ENCODE measurements at places on chromosomes 7 and 10.

DNA sequence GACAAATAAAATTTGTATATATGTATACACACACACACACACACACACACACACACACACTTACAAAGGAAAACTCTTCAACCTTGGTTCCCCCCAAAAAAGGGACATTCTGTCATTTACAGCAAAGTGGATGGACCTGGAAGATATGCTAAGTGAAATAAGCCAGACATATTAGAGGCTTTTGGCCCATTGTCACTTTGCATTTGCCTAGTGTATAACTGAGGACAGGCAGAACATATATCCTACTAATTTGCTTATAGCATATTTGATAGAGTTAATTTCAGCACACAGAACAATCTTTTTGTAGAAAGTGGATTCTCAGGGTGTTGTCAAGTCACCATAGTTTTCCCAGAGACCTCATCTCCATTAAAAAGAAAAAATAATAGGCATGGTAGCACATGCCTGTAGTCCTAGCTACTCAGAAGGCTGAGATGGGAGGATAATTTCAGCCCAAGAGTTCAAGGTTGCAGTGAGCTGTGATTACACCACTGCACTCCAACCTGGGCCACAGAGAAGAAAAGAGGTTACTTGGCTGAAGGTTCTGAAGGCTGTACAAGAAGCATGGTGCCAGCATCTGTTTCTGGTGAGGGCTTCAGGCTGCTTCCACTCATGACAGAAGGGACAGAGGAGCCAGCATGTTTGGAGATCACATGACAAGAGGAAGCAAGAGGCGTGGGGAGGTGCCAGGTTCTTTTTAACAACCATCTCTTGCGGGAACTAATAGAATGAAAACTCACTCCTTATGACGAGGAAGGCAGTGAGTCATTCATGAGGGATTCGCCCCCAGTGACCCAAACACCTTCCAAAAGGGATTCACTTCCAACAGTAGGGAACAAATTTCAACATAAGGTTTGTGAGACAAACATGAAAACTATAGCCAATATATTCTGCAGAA, 135.6 kb downstream of the TMEM168 start:
- DNase-seq, result no peak

- no peak for DNase-seq
These were observed 76.0 kb downstream of the PLXDC2 start for GRCh38 chr10:19892270-19892669.

DNA sequence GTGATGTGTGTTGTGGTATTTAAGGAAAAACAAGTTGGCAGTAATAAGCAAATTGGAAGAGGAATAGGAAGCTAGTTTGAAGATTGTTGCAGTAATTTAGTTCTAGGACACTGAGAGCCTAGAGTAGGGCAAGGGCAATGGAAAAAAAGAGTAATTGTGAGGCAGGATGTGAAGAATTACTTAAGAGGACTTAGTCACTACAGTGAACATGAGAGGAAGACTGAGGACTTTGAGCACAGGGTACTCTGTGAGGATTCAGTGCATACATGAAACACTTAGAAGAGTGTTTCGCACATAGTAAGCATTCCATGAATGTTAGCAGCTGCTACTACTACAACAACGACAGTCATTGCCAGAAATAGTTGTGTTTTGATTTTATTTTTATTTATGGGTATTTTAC, 30.9 kb upstream of the DKK1 start:
- no peak for DNase-seq

- DNase-seq, result no peak
These were observed 198.3 kb downstream of the WDR11 start for GRCh38 chr10:121049489-121049888.

DNA sequence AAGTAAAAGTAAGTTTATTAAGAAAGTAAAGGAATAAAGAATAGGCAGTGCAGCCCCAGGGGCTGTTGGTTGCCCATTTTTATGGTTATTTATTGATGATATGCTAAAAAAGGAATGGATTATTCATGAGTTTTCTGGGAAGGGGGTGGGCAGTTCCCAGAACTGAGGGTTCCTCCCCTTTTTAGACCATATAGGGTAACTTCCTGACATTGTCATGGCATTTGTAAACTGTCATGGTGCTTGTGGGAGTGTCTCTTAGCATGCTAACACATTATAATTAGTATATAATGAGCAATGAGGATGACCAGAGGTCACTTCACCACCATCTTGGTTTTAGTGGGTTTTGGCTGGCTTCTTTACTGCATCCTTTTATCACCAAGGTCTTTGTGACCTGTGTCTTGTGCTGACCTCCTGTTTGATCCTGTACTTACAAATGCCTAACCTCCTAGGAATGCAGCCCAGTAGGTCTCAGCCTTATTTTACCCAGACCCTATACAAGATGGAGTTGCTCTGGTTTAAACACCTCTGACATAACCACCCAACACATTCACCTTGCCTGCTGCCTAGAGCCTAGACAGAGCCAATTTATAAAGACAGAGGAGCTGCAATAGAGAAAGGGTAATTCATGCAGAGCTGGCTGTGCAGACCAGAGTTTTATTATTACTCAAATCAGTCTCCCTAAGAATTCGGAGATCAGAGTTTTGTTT, 10.9 kb upstream of the ERCC6 start:
- no peak for DNase-seq

- DNase-seq, result no peak
These were observed 714.0 kb upstream of the GHITM start for GRCh38 chr10:83425306-83425705.

- peak; percentile 66 for DNase-seq
These were observed 133.7 kb downstream of the SLC25A13 start for GRCh38 chr7:96188174-96188581.

- no peak for DNase-seq
These were observed 48.0 kb downstream of the PDZD8 start for GRCh38 chr10:117327262-117327661.

GRCh38 chr7:11346302-11346701, 372.6 kb downstream of the PHF14 start:
- DNase-seq, result no peak

DNA sequence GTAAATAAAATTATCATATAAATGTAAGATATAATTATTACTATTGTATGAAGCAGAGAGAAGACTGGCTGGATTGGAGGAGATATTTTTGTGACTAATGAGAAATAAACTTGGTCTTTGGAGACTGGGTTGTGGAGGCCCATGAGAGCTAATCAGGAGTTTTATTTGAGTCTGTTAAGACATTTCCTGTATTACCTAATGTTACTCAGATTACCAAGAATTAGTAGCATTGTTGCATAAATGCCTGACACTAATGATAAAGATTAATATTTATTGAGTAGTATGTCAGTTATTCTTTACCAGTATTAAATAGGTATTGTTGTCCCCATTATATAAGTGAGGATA, 7.1 kb downstream of the CCDC126 start:
- no peak for DNase-seq

DNA sequence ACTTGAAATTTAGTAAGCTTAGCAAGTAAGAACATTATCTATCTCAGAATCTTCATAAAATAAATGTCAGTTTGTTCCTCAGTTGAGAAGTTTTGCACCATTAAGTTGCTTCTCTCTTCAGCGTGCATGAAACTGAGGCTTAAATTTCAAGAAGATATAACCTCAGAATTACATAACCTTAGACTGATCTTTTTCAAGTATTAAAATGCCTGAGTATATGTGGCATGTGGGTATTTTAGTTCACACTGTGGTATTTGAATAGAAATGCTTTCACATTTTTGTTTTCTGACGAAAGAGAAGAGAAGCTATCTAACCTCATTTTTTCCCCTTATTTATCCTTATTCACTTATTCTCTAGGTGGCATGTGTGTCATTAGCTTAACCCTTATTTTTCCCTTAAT, 104.1 kb downstream of the PHF14 start:
- no peak for DNase-seq

DNA sequence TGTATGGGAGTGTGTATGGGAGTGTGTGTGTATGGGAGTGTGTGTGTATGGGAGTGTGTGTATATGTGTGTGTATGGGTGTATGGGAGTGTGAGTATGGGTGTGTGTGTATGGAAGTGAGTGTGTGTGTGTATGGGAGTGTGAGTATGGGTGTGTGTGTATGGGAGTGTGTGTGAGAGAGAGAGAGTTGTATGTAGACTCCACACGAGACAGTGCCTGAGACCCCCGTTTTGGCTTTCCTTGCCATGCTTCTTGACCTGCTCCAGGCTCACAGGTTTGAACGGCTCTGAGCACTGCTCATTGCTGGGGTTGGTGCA, 49.7 kb downstream of the COL17A1 start:
- no peak for DNase-seq

DNA sequence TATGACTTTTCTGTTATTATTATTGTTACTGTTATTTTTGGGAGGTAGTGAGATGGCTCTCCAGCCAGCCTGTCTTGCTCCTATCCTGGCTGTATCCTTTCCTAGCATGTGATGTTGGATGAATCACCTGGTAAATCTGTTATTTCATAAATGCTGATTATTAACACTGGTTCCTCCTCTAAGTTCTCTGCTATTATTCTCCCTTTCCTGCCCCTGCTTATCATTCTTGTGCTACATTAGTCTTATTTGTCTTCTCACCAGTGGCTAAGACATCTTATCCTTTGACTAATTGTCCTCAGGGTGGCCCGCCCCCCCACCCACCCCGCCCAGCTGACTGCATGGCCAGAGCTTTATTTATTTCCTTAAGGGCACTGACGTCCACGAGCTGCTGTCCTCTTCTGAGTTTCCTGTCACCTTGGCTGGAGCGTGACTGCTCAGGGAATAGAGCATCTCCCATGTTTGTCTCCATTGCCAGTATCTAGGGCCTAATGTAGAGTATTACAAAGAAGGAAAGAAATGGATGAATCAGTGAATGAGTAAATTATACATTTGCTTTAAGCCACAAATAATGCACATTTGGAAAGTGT, 110.1 kb upstream of the KLF6 start:
- no peak for DNase-seq

GRCh38 chr10:58384544-58384998, 639 bp upstream of the TFAM start:
- no peak for DNase-seq

DNA sequence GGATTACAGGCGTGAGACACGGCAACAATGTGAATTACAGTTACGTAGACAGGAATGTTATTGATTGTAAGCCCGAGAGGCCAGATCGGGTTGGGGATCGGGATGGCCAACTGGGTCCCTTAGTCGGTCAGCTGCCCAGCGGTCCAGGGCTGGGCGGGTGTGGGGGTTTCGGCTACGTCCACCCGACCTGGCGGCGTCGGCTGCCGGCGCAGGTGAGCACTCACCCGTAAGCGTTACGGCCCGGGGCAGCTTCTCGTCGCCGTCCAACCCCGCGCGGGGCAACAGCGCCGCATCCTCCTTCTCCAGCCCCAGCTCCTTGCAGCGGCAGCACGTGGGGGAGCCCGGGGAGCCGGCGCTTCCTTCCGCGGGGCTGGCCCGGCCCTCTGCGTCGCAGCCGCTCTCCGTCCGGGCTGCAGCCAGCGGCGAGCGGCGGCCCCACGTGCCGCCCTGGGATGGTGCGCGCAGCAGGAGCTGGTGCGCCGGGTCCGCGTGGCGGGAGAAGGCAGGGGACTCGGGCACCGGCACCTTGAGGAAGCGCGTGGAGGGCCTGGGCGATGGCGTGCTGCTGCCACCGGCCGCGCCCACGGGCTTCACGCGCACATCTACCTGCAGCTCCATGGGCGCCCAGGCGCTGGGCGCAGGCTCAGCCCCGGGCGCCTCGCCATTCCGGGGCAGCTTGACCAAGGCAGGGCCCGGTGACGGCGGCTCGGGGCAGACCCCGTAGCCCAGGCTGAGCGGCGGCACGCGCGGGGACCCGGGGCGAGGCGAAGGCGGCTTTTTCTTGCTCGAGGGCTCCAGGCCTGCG, 609 bp downstream of the KLRG2 start:
- DNase-seq, result no peak

GRCh38 chr10:119408072-119408471, 134.4 kb downstream of the RGS10 start:
- DNase-seq, result no peak

Data from left forelimb (tissue), 1 donor.